ENCODE measurements at places on chromosomes 11 and 22.

DNA sequence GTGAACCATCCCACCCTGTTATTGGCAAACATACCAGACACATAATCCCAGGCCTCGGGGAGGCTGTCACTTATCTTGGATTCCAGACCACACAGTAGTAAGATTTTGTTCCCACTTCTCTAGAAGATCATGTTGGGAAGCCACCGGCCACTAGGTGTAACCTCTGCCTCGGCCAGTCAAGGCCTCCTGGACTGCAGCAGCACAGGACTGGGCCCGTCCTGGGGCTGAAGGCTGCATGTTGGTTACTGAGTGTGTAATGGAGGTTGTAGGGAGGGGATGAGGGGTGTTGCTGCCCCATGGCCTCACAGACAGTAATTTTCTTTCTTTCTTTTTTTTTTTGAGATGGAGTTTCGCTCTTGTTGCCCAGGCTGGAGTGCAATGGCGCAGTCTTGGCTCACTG is 92.4 kb upstream of the SYT13 start:
- no peak for DNase-seq

DNA sequence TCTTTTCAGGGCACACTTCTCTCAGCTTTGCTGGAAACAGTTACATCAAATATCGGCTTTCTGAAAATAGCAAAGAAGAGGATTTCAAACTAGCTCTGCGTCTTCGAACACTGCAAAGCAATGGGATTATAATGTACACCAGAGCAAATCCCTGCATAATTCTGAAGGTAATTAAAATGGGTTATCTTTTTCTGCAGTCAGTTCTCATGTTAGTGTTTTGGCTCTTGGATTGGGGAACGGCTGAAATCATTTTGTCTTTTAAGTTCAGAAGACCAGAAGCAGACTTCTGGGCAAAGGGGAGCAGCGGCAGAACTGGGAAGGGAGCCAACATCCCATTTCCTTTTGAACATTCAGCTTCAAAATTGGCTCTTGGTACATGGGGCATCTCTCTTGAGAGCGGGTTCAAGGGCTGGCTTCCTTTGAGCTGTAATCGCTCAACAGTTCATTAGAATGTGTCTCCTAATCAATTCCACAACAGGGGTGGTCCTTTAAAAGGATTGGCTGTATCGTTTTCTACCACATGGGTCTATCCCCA is 110.2 kb upstream of the MTNR1B start:
- no peak for DNase-seq

GRCh38 chr11:59137190-59137589 is 5.5 kb upstream of the FAM111A start:
- DNase-seq: no peak

- DNase-seq: no peak
Measured at GRCh38 chr11:12402691-12403120, 25.3 kb downstream of the PARVA start.

- DNase-seq: peak; percentile 44
Measured at GRCh38 chr11:59668188-59668949, 468 bp downstream of the PATL1 start.

DNA sequence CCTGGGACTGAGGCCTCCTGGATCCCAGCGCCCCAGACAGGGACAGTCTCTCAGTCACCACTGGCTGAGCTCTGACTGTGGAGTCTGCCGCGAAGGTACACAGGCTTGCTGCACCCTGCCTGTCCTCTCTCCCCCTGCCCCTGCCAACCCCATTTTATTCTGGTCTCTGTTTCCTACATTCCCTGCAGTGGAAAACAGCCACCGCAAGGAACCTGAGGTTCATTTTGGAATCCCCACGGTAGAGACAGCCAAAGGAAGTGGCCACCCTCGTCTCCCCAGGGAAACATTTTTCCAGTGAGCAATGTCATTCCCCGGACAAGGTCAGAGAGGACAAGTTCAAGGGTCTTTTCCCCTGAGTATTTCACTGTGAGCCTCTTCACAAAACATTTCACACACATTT is 56.6 kb downstream of the FBXO7 start:
- DNase-seq: no peak

DNA sequence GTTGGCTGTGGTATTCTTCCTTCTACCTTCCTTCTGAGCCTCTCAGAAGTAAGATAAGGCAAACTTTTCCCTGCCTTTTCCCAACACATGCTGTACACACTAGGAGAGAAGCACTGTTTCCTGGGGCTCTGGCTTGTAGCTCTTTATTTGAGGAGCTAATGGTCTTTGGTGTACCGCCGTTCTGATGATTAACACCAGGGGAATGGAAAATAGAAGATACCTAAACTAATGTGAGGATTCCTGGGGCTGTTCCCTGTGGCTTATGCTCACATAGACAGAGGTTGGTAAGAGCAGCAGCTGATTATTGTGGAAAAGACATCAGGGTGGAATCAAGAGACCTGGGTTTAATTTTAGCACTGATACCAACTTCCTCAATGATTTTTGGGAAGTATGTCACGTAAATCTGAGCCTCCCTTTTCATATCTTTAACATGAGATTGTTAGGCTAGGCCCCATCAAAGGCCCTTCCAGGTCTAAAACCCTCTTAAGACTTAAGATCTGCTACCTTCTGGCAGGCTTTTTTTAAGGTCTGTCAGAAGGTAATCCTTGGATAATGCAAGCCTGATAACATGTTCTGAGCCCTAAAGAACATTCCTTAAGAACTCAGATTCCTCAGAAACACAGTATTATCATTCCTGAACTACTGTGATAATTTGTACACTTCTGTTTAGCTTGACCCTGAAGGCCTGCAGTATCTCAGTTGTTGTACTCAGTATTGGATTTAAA is 24.8 kb upstream of the RCE1 start:
- DNase-seq: no peak

All from HTR-8/SVneo (cell line).